ENCODE measurements at places on chromosomes 4 and X.

DNA sequence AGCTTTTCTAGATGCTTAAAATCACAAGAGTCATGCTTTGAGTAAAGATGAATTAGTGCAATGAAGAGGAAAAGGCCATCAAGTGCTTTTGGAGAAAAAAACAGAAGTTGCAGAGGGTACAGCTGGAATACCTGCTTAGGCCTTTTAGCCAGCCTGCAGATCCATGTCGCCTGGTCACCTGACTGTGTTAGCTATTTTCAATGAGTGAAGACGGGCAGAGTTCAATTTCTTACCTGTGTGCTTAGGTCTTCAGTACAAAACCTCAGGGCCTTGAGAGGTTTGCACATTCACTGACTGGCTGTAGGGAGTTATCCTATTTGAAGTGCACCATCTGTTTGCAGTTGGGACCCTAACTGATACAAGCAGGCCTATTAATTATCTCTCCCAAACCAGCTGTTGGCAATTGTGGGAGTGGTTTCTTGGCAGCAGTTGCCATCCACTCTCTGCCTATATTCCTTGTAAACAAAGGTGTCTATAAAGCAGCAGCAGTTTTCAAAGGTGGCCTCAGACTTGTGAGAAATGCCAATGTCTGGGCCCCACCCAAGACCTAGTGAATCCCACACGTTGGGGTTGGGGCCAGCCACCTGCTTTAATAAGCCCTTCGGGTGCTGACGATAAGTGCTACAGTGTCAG, 16.3 kb upstream of the FAT1 start:
- no peak for DNase-seq

DNA sequence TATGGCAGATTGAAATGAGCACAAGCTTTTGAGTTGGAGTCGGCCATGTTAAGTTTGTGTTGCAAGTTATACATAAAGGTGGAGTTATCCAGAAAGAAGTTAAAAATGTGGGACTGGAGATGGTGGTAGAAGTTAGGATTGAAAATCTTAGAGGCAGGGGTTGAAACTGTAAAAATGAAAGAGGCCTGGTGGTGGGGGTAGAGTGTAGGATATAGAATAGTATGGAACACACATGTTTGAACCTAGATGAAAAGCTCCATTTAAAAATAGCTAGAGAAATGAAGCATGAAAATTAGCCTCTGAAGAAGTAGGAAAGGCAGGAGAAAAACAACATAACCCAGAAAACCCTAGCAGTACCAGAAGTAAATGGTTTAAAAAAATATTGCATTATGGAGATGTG, 131.8 kb upstream of the ENPEP start:
- no peak for DNase-seq

GRCh38 chr4:107950746-107951540, 19.6 kb downstream of the CYP2U1 start:
- DNase-seq = peak; percentile 7

DNA sequence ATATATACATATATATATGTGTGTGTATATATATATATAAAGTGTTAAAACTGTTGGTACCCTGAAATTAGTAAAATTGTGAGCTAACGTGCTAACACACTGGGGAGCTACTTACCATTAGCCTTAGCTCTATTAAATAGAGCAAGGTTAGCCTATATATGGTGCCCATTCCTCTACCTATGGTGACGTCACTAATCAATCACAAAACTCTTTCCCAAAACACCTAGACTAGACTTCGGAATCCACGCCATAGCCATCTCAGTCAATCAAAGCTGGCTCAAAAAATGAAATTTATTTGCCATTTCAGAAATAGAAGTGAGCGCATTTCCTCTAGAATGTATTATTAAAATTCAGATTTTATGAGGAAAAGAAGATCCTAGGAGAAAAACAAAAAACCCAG, 229.0 kb upstream of the TENM3 start:
- no peak for DNase-seq

DNA sequence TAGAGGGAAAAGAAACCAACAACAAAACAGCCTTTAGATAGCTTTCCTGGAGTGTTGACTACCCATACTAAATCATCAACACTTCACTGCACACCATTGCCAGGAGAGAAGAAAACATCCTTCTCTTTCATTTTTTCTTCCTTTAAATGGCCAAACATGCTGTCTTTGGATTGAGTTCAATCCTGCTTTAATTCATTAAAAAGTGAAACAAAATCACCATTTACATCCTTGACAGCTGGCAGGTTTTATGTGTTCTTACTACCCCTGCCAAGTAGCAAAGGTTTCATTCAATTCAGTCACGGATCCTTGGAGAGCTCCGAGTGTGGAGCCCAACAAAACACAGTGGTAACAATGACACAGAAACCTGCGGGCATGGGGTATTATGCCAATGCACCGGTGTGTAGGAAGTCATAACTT, 568.3 kb downstream of the ANKRD50 start:
- DNase-seq = no peak

DNA sequence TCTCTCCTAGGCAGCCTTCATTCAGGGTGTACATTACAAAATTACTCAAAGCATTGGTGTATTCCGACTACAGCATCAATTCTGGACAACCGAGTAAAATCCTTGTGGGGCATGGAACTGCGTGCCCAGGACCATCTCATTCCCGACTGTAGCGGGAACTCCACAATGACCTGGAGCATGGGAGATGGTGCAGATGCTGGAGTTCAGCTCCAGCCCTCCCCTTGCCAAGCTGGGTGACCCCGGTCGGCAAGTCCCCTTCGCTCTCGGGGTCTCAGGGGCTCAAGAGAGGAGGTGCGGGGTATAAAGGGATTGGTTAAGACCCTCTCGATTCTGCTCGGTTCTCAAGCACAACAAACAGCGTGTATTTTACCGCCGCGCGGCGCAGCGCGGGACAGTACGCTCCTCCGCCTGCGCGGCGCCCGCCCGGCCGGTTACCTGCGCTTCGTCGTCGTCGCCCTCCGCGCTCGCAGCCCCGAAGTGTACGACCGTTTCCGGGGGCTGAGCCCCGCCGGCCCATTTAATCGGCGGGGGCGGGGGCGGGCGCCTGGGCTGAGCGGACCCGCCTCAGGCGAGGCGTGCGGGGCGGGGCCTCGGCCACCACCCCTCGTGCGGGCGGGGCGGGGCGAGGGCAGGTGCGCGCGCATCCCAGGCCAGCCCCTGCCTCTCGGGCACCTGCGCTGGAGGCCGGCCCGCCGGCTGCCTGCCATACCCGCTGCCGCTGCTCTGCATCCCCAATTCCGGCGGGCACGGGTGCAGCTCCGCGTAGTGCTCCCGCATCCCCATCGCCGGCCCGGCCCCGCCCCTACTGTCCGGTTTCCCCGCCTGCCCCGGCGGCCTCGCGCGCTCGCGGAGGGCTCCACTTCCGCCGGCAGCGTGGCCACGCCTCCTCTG, at the start of gene G6PD:
G6PD (minus strand) TSS at position 493 of the 891 bp plus-strand sequence. CDS start 691 bp downstream, outside the sequence.
- no peak for DNase-seq

DNA sequence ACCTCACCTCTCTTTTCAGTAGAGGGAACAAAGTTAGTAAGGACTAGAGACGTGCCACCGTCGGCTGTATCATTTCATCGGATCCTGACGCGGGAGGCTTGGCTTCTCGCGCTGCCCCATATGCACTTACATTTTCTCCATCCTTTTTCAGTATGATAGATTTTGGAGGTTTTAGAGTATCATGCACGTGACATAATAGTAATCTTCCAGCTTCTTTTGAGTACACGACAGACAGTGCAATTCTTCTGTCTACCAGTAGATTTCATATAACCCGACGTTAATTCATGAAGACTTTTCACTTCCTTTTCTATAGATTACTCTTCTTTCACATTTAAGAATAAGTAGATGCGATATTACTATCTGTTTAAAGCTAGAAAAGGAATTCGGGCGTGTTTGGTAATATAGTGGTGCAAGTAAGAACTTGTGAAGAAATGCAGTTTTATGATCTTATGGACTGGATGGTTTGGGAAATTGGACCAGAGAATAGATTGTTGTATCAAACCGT, 1.0 kb downstream of the CDS1 start:
- DNase-seq = no peak

DNA sequence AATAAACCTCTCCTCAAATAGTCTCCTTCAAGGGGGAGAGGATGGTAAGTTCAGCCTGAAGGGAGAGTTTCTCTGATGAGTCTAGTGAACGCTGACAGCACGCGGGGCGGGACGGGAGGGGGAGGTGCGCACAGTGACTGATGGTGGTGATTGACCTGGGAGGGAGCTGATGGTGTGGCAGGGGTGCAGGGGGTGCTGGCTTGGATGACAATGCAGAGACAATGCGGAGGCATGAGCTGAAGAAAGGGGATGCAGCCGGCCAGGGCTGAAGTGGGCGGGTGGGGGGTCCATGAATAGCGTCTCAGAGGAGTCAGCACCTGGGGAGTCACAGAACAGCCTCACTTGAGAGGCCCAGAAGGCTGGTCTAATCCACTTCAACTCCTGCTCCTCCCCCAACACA, 142.5 kb upstream of the PJA1 start:
- no peak for DNase-seq

DNA sequence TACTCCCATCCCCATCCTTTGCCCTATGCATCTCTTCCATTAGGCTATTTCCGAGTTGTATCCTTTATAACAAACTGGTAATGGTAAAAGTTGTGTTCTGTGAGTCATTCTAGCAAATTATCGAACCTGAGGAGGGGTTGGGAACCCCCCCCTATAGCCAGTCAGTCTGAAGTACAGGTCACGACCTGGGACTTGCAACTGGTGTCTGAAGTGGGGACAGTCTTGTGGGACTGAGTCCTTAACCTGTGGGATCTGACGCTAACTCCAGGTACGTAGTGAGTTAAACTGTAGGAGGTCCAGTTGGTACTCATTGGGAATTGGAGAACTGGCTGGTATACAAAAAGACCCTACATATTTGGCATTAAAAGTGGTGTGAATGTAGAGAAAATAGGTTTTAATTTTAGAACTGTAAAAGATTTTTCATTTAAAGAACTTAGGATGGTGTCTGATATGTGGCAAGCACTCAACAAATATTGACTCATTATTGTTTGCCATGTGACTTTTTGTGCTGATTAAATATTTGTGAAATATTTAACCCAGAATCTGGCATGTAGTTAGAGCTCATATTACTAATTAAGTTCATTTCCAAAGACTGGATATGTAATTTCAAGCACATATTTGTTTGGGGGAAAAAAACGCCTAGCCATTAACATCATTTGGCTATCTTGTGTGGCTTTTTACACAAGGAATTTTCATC, 50.7 kb downstream of the CHST7 start:
- DNase-seq = no peak

GRCh38 chr4:123017636-123018395, 95.4 kb upstream of the NUDT6 start:
- peak; percentile 16 for DNase-seq

DNA sequence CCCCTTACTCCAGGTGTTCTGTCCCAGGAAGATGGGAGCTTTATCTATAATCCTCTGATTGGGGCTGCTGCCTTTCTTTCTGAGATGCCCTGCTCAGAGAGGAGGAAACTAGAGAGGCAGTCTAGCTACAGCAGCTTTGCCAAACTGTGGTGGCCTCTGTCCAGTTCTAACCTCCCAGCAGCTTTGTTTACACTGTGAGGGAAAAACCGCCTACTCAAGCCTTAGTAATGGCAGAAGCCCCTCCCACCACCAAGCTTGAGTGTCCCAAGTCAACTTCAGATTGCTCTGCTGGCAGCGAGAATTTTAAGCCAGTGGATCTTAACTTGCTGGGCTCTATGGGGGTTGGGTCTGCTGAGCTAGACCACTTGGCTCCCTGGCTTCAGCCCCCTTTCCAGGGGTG, 394.9 kb upstream of the PABPC5 start:
- no peak for DNase-seq

GRCh38 chr4:185867770-185868169, 55.8 kb upstream of the SORBS2 start:
- DNase-seq = no peak

DNA sequence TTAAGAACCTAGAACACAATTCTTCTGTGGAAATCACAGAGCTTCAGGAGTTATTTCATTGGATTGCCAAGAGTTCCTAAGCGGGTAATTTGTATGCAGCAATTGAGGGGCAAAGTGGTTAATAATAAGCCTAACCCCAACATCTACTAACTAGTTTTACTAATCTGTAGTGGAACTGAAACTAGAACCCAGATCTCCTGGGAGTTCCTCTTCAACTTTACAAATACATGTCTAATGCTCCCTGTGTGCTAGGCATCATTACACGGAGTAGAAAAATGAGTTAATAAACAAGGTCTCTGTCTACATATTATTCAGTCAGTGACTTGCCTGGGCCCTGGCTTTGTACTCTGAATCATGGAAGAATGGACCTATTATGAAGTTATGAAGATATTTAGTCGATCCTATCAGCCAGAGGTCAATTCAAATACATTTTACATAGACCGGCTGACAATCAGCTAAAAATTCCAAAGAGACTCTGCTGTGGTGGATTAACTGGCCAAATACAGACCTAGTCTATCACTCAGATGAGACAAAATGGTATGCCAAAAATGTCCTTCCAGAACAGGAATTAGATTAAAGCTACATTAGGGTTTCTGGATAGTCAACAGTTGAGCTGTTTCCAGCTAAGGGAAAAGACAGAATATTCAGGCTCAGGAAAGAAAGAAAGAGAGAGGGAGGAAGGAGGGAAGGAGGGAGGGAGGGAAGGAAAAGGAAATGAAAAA, 326.0 kb downstream of the FBXW7 start:
- peak; percentile 4 for DNase-seq

DNA sequence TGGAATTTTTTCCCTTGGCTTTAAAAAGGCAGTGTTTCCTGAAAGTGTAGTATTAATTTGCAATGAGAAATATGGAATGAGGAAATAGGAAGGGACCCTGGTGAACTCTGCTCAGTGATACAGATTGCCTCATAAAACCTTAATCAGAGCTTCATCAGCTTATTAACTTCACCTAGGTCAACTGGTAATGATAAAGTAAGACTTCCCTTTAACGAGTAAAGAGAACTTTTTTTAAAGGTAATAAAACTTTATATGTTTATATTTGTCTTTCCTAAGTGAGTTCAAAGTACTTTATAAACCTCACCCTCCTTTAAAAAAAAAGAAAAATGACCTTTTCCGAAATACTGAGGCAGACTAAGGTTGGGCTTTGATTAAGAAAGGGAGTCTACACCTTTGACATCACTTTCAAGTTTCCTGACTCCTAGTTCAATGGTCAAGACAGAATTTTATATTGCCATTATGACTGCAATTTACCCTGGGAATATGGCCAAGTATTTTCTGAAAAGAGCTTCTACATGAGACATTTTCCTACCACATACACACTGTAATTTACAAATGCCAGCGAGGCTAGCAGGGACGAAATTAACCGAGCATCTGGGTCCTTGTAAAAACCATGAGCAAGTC, 706.3 kb upstream of the TENM3 start:
- DNase-seq = no peak

DNA sequence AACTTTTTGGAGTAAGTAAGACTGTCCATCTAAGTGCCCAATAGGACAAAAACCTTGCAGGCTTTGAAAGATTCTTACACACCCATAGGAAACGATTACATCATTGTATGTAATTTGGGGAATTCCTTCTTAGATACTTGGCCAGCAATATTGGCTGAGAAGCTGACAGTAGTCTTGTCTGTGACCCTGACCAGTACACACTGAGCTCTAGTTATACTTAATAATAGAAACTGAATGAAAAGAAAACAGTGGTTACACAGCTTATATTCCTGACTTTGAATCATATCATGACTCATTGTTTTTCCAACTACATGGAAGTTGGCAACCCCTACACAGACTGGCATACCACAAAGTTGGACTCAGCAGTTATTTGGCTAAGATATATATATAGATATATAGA, 7.1 kb upstream of the TLR2 start:
- DNase-seq = peak; percentile 70

Measured in amniotic epithelial cell (primary cell).